ENCODE measurements at places on chromosomes 11 and 22.

GRCh38 chr11:65353900-65354264, 669 bp upstream of the TIGD3 start:
- DNase-seq: no peak

GRCh38 chr11:116547571-116547970, 225.2 kb downstream of the BUD13 start:
- DNase-seq: no peak

DNA sequence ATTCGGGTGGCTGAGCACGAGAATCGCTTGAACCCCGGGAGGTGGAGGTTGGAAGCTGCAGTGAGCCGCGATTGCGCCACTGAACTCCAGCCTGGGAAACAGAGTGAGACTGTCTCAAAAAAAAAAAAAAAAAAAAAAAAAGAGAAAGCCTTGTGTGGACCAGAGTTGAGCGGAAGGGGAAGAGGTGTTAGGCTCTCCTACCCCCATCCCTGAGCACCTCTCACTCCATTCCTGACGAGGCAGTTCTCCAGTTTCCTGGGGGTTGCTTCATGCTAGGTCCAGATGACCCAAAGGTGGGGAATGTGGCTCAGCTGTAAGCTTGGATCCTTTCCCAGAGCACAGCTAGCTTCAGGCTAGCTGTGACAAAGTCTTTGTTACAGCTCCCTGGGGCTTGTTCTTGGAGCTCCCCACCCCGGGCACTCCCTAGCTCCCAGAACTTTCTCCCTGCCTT, 8.8 kb upstream of the DNAL4 start:
- DNase-seq: no peak

DNA sequence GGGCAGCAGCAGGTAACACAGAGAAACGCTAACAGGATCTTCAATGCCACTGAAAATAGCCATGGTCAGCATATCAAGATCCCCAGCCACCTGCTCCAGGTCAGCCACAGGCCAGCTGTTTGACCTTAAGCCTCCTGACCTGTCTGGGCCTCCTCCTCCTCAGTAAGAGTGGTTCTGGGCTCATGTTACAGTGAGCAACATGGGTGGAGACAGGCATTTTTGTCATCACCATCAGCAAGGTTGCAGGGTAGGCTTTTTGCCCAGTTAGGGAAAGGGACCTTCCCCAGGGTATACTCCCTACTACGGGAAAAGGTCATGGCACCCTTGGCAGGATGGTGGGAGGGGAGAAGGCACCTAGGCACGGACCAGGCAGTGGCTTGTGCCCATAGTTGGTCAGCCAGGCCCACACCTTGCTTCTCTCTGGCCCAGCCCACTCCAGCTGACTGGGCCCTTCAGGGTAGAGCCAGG, 131.8 kb upstream of the PARVA start:
- no peak for DNase-seq

- DNase-seq: no peak
These were observed 691.4 kb downstream of the BRD1 start for GRCh38 chr22:49136041-49136815.

DNA sequence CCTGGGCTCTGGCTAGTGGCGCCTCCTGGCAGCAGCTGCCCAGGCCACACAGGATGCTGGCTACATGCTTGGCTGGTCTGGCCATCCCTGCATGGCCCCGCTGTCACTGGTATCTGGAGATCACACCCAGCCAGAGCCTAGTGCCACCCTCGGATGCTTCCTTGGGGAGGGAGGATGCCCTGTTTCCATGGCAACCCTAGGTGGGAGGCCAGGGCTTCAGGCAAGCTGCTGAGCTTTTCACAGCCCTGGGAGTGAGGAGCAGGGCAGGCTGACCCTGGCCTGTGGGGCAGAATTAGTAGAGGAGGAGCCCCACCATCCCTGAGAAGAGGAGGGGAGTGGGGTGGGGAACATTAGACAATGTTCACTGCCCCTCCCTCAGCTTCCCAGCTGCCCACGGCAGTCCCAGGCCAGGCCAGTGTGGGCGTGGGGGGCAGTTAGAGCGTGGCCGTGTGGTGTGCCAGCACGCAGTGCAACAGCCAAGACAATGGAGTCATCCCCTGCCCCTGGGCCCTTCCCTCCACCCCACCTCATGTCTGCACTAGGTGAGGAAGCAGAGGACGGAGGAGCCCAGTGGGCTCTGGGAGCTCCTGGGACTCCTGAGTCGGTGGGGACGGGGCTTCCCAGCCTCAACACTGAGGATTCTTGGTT, 50.4 kb downstream of the PARVB start:
- no peak for DNase-seq

DNA sequence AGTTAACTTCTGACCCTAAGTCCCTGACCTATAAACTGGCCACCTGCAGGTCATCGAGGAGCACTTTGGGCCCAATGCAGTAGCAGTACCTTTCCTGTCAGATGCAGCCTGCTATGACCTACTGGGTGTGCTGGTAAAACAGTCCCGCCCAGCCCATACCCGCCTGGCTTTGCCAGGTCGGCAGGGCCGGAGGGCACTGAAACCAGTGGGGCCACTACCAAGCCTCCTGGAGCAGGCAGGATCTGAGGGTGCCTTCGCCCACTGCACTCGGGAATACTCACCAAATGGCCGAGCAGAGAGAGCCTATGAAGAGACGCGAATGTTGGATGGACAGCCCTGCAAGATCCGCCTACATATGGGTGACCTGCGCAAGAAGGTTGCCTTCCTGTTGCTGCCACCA, 4.4 kb downstream of the C11orf42 start:
- no peak for DNase-seq

GRCh38 chr11:118144301-118145268, 8.0 kb downstream of the SCN4B start:
- DNase-seq: no peak

DNA sequence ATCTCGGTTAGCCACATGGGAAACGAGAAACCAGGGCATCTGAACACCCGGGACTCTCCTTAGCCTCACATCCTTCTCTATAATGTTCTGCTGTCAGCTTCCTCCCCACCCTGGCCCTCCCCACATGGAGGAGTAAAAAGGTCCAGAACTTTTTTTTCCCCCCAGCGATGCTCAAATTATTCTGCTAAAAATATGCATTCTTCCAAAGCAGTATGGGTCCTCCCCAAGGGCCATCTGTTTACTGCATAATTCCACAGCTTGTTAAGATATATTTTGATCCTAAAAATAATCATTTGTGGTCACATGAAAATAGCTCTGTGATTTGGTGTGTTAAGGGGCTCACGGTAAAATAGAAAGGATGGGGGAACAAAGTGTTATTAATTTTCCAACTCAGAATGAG, 281.5 kb upstream of the NARS2 start:
- DNase-seq: no peak

DNA sequence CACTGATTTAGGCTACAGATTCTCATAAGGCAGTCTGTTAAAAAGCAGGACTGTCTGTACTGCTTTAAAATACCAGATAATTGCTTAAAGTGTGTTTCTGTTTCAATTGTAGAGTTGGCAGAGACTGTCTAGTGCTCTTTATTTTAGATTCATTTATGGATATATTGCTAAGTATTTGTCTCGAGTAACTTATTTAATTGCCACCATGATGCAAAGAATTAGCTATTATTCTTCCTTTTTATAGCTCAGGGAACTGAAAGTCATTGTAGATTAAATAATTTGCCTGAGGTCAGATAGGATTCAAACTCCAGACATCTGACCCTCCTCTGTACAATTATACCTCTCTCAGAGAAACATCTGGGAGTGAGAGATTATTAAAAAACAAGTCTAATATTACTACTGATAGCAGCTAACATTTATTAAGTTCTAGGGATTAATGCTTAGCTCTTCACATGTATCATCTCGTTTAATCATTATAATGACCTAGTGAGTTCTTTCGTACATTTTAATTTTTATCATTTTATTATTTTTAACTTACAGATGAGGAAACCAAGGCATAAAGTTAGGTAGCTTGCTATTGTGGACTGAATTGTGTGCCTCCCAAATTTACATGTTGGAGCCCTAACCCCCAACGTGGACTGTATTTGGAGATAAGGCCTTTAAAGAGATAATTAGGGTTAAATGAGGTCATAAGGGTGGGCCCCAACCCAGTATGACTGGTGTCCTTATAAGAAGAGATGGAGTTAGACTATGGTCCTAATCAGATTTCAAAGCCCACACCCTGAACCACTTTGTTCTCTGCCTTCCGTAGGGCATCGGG, 19.7 kb upstream of the RAG2 start:
- DNase-seq: no peak

GRCh38 chr11:34346551-34346950, 11.3 kb downstream of the ABTB2 start:
- DNase-seq: no peak

- DNase-seq: no peak
These were observed 1.6 kb upstream of the E2F8 start for GRCh38 chr11:19242179-19242932.

DNA sequence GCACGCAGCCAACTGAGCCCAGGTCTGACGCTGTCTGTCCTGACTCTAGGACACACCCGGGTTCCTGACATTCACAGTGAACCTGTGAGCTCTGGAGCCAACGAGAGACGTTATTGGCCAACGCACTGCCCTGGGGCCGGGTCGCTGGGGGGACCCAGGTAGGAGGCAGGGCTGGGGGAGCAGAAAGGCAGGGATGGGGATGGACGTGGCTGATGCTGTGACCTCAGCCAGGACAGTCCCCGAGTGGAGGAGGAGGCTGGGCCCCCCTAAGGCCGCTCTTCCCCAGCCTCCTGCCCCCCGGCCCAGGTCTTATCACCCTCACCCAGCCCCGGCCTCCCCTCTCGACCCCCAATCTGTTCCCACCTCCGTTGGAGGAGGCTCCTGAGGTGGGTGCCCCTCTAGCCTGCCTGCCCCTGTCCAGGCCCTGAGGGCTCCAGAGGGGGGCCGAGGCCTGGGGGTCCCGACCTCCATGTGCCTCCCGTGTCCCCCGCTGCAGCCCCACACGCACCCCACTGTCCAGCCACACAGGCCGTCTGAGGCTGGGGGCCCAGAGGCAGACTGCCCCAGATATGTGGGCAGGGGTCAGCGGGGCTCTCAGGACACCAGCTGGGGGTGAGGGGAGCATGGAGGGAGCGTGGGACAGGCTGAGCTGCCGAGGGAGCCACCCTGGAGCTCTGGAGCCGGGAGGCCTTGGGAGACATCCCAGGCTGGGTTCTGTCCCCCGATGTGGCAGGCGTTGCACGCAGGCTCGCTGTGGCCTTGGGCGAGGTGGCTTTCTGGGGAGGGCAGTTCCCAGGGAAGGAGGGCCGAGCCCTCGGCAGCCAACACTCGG, 29.2 kb upstream of the MUC5AC start:
- DNase-seq: no peak

DNA sequence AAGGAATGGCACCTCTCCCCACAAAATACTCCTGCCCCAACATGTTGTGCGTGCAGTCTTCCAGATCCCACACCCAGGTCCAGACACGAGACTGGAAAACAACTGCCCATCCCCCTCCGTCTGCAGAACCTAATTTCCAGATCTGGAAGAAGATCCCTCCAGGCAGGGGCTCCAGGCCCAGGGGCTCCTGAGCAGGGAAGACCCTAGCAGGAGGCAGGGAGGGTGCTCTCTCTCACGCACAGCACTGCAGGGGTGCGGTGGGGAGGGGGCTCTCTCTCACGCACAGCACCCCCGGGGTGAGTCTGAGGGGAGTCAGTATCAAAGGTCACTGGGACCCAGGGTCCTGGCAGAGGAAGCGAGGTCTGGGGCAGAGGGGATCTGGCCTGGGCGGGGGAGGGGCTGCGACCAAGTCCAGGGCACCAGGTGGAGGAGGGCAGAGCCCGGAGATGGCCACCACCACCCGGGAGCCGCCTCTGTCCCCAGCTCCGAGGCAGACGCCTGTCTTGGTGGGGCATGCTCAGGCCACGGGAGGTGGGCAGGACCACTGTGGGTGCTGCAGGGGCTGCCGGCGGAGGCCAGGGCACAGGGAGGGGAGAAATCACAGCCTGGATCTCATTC, 1.7 kb downstream of the MLC1 start:
- no peak for DNase-seq

GRCh38 chr22:29157759-29158535, 47.7 kb upstream of the EMID1 start:
- no peak for DNase-seq

- DNase-seq: no peak
These were observed 78.0 kb upstream of the PPARA start for GRCh38 chr22:46072110-46072881.

DNA sequence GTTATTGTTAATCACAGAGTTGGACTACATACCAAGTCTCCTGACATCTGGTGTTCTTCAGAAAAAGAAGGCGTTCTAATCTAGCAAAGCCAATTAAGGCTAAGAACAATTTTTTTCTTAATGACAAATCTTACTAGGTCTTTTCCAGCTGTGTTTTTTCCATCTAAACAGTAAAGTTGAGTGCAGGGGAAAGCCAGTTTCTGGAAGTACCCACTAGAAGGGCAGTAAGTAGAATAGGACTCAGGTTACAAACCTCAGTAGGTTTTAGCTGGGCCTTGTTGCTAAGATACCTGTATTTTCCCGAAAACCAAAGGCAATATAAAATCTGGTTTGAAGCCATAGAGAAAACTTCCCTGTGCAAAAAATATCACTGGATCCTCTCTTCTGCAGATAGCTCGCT, 351.9 kb downstream of the ETS1 start:
- no peak for DNase-seq

DNA sequence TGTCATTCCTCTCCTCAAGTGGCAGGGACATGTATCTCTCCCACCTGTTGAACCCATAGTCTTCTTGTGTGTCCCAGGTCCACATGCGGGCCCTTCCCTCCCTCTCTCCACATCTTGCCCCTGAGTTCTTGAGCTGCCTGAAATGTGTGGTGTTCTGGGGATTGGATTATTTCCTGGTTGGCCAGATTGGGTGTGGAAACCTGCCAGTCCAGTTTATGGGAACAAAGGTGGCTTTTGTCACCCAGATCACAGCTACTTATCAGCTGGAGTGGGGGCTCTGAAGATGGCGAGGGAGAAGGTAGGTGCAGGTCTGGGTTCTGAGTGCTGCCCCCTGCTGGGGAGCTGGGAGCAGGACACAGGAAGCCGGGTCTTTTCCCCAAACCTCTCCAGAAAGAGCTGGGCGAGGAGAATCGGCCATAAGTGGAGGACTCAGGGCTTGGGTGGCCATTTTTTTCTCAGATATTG, 14.2 kb downstream of the DTX4 start:
- DNase-seq: peak; percentile 53

DNA sequence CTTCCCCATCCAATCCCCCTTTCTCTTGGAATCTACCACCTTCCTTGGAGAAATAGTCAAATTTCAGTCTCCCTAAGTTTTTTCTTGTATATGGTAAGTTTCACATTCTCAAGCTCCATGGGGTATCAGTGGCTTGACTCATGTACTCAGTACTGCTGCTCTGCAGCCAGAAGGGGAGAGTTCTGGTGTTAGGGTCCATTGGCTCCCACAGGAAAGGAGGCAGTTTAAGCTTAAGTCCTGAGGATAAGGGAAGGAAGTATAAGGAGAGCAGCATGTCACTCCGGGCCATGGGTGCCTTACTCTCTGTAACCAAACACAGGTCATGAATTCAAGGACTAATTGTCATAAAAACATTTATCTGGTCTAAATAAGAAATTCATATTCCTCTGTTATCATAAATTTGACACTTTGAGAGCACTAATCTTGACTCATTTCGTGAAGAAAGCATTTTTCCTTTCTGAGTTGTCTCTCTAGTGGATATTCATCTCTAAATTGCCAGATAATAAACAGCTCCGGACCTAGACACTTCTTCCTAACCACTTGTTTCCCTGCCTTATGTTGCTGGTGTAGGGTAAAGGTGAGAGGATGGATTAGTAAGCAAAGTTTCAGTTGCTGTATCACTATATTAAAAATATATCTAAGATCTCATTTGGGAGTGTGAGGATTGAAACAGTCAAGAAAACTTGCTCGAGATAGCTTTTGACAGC, 20.1 kb upstream of the SORL1 start:
- DNase-seq: no peak

- no peak for DNase-seq
These were observed 308.9 kb downstream of the NXPE2 start for GRCh38 chr11:114987186-114987760.

- DNase-seq: no peak
These were observed 185.1 kb upstream of the MTNR1B start for GRCh38 chr11:92784331-92784730.

All from effector memory CD8-positive, alpha-beta T cell (primary cell).